ENCODE measurements at places on chromosomes 7 and 10. TPM values are rescaled to one million over a fixed set of nuclear protein-coding genes. Genes with fewer than 3 reads are reported as not detected.

SH2B2 gene
- 2.7 TPM for total RNA-seq

IQCE gene
- total RNA-seq: 19.1 TPM

ZNF25 gene
- total RNA-seq: 20.5 TPM

DHTKD1 gene
- total RNA-seq: 11.0 TPM

GRCh38 chr10:55091691-55092328 is 290.8 kb upstream of the PCDH15 start:
- DNase-seq: no peak

- DNase-seq: no peak
Observed at GRCh38 chr7:142722248-142722794, 27.0 kb upstream of the PRSS1 start.

GRCh38 chr7:98559958-98560357 is 57.1 kb upstream of the NPTX2 start:
- peak; percentile 17 for DNase-seq

DNA sequence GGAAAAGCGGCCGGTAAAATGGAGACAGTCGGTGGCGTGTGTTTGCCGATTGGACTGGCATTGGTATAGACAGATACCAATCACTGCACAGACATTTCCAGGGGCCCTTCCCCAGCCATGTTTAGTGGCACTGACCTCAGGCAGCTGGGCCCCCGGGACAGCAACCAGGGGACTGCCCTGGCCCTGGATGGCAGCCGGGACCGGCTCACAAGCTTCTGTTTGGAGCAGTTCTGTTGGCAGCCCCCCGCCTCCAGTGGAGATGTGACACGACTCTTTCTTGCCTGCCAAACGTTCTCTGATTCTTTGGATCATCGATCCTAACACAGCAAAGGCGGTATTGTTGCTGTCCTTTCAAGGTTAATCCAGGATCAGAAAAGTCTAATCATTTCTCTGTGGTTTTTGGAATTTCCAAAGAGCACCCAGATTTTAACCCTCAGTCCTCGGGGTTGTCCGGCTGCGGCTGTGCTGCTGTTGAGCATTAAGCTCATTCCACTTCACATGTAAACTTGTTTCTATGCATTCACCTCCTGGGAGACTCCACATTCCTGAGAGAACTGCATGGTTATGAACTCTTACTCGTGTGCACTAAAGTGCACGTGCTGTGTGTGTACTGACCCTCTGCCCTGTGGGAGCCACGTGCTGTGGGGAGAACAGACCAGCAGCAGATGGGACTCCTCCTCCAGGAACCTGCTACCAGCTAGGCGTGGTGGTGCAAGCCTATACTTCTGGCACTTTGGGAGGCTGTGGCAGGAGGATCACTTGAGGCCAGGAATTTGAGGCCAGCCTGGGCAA is 46.0 kb downstream of the FOXK1 start:
- no peak for DNase-seq

DNA sequence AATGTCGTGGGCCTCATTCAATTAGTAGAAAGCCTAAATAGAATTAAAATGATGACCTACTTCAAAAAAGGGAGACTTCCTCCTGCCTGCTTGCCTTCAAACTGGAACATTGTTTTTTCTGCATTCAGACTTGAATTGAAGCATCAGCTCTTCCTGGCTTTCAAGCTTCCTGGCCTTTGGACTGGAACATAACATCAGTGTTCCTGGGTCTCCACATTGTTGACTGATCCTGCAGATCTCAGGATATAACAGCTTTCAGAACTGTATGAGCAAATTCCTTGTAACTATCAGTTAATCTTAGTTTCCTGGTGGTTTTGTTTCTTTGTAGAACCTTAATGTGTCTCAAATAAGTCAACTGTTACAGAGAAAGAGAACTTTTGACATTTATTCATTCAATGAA is 18.6 kb downstream of the MAGI2 start:
- no peak for DNase-seq

GRCh38 chr10:47294057-47294456 is 5.9 kb upstream of the GDF10 start:
- peak; percentile 52 for DNase-seq

DNA sequence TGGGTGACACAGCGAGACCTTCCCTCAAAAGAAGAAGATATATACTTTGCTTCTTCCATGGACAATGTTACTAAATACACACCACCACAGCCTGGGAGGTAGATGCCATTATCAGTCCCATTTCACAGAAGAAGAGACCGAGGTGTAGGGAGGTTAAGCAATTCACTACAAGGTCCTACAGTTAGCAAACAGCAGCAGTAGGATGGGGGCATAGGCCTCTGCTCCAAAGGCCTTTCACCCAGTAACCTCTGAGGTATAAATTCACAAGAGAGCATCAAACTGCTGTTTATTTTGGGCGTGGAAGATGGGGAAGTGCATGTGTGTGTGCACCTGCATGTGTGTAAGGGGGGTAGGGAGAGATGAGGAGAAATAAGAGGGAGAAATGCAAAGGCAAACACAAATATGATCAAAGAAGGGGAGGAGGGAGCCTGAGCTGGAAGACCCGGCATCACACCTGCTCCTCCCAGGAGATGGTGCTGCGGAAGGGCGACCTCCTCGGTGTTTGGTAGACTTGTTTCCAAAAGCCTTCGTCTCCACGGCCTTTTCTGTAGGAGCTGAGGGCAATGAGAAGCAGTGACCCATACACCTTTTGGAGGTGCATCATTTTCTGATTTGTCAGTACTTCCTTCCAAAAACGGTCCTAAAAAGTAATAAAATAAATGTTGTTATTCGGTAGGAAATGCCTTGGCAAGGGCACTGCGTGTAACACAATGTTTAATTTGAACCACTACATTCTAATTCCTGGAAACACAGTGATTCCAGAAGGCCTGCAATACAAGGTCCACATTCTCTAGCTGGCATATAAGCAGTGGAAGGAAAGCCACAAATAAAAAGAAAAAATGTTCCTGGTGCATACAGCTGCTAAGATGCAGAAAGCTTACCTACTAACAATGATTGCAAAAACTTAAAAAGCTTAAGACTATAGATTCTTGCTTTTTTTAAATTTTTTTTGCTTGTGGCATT is 25.9 kb upstream of the ACSL5 start:
- no peak for DNase-seq

All from posterior vena cava (tissue), 2 donors.